Smooth muscle cell of the umbilical artery (primary cell): ENCODE measurements at places on chromosomes 11 and 22. TPM values are rescaled to one million over a fixed set of nuclear protein-coding genes. Genes with fewer than 3 reads are reported as not detected.

SNX32 gene
- 0.92 and 1.8 TPM in 2 replicates for total RNA-seq

YPEL4 gene
- total RNA-seq = 0.23 and 0.89 TPM in 2 replicates

PANX2 gene
- 1.5 and 2.0 TPM in 2 replicates for total RNA-seq

MOB2 gene
- total RNA-seq = 15.5 and 16.3 TPM in 2 replicates

BIK gene
- total RNA-seq = not detected in 2 replicates

SLC36A4 gene
- total RNA-seq = 7.7 and 12.9 TPM in 2 replicates
